ENCODE measurements at places on chromosomes 1 and 21.

DNA sequence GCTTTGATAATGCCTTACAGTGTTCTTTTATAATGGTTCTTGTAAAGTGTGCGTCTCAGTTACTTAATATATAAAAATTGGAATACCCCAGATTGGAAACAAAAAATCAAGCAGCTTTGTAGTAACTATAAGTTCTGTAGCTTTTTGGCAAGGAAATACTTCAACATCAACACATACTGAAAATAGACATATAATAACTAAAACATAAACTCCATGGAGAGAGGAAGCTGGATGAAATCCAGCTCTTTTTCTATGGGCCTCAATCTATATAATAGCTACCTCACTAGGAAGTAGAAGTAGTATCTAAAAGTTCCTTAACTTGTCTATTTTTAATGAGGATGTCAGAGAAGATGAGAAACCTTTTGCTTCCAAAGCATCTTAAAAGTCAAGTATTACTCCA, 313.3 kb upstream of the NFIA start:
- no peaks in the 10 kb centered on the region for H3K4me1 ChIP-seq
- H3K27ac ChIP-seq = no peak overlapping the region
- no peaks in the 10 kb centered on the region for H3K36me3 ChIP-seq
- H3K27me3 ChIP-seq = no peaks in the 10 kb centered on the region

- no peak for DNase-seq
- no peak overlapping the region for H3K4me3 ChIP-seq
- peaks cover 7% of the 10 kb centered on the region for H3K4me1 ChIP-seq
- H3K36me3 ChIP-seq = no peaks in the 10 kb centered on the region
- no peaks in the 10 kb centered on the region for H3K27me3 ChIP-seq
Observed at GRCh38 chr1:44713321-44713781, 17.6 kb downstream of the RNU5D-1 start.

- no peaks in the 10 kb centered on the region for H3K36me3 ChIP-seq
- H3K27ac ChIP-seq = no peak overlapping the region
- no peaks in the 10 kb centered on the region for H3K27me3 ChIP-seq
- H3K4me3 ChIP-seq = no peak overlapping the region
Observed at GRCh38 chr1:157431751-157432150, 120.6 kb downstream of the FCRL5 start.

GRCh38 chr1:196466166-196466565, 142.1 kb downstream of the KCNT2 start:
- no peaks in the 10 kb centered on the region for H3K4me1 ChIP-seq
- no peak for DNase-seq
- H3K27ac ChIP-seq = no peak overlapping the region
- H3K4me3 ChIP-seq = no peak overlapping the region
- H3K36me3 ChIP-seq = no peaks in the 10 kb centered on the region

GRCh38 chr1:206100226-206100815, 16.9 kb downstream of the AVPR1B start:
- no peaks in the 10 kb centered on the region for H3K36me3 ChIP-seq
- no peaks in the 10 kb centered on the region for H3K27me3 ChIP-seq
- H3K4me1 ChIP-seq = no peaks in the 10 kb centered on the region
- no peak overlapping the region for H3K27ac ChIP-seq
- no peak for DNase-seq
- no peak overlapping the region for H3K4me3 ChIP-seq

DNA sequence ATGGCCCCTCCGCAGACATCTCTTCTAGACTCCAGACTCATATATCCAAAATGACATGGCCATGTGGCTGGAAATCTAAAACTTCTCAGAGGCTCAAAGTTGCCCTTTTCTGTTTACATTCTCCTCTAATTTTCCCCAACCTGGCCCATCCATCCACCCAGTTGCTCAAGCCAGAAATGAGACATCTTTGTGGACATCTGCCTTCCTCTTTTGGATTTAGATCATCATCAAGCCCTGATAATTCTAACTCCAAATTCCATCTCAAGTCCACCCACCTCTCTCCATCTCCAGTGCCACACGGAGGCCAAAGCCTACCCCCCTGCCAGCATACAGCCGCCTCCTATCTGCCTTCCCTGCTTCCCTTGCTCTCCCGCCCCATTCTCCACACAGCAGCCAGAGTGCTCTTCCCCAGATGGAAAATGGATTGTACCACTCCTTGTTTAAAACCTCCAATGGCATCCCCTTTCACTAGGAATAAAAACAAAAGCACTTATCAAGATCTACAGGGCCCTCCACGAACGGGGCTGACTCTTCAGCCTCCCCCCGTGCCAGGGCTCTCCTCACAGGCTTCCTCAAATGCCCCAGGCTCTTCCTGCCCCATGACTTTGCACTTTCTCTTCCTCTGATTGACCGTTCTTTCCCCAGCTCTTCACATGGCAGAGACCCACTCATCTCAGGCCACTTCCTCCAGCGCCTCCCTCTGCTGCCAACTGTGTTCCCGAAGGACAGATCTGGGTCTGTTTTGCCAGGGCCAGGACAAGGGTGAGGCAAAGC, 40.1 kb downstream of the SYT6 start:
- H3K36me3 ChIP-seq = peaks cover 8% of the 10 kb centered on the region
- H3K27me3 ChIP-seq = no peaks in the 10 kb centered on the region
- DNase-seq = no peak
- H3K4me1 ChIP-seq = peaks cover 35% of the 10 kb centered on the region

DNA sequence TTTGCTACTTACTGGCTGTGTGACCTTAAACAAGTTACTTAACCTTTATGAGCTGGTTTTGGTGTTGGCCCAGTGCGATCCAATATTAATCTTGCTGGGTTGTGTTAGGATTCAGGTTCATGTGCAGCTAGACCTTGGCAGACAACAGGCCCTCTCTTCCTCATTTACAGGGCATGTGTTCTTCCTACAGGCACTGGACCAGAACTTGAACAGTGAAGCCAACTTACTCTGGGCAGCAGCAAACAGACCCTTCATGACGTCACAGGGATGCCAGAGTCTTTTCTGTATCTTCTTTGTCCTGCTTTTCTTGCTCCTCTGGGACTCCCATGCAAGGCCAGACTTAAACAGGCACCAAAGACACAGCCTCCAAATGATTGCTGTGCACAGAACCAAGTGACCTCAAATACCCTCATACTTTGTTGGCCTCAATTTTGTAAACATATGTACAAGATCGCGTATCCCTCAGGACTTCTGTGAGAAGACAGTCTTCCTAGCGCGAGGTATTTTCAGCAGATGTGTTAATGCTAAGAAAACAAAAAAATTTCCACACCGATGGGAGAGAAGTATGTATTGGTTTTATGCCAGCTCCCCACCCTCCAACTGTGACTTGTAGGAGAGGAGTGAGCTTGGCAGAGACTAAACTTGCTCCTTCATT, 73.7 kb downstream of the URB2 start:
- peaks cover 2% of the 10 kb centered on the region for H3K4me1 ChIP-seq

GRCh38 chr1:19083081-19083480, 126.6 kb upstream of the IFFO2 start:
- no peak overlapping the region for H3K27ac ChIP-seq
- H3K4me1 ChIP-seq = peaks cover 10% of the 10 kb centered on the region
- H3K36me3 ChIP-seq = peaks cover 87% of the 10 kb centered on the region
- H3K27me3 ChIP-seq = no peaks in the 10 kb centered on the region

- no peak for DNase-seq
- H3K4me3 ChIP-seq = no peak overlapping the region
- H3K4me1 ChIP-seq = peaks cover 54% of the 10 kb centered on the region
- H3K27me3 ChIP-seq = no peaks in the 10 kb centered on the region
Observed at GRCh38 chr21:42536601-42537000, 22.9 kb downstream of the SLC37A1 start.

GRCh38 chr1:109904105-109904817, 6.4 kb upstream of the CSF1 start:
- no peaks in the 10 kb centered on the region for H3K36me3 ChIP-seq
- H3K4me1 ChIP-seq = no peaks in the 10 kb centered on the region
- peaks cover 2% of the 10 kb centered on the region for H3K27me3 ChIP-seq
- no peak overlapping the region for H3K27ac ChIP-seq
- no peak overlapping the region for H3K4me3 ChIP-seq

DNA sequence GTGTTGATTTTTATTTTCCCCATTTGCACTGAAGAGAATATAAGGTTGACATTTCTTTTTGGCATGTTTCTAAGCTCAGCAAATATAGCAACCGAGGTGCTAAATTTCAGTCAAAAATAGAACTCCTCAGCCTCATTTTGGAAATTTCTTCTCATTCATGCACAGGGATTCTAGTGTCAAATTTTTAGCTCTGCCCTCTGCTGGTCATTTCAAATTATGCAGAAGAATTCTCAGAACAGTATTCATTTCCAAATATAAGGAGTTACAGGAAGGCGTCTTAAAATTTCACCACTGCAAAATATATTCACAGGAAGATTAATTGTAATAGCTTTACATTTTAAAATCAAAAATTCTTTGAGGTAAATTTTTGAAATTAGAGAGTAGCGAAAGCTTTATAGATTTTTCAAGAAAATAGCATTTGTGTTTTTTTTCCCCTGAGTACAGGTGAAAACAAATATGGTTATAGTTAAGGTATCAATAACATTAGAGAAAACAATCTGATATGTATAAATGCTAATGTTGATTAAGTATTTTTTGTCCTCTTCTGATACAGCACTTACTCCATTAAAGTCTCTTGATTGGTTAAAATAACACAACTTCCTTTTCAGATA, 57.9 kb downstream of the FMN2 start:
- no peak overlapping the region for H3K27ac ChIP-seq
- H3K4me3 ChIP-seq = no peak overlapping the region
- DNase-seq = peak; percentile 46
- H3K36me3 ChIP-seq = peaks cover 7% of the 10 kb centered on the region

DNA sequence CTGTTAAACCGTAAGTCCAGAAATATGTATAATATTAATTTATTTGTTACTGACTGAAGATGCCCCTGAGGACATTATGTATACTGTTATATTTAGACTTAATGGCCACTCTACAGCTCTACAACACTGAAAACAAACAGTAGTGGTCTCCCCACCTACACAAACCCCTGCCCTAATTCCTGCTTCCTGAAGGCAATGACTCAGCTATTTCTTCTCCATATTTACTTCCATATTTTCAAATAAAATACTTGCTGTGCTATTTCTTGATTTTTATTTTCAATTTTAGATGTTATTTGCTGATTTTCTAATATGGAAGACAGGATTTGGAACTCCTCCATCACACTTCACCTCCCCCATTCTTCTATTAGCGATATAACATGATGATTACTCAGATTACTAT, 97.6 kb downstream of the PCNX2 start:
- H3K27me3 ChIP-seq = no peaks in the 10 kb centered on the region
- H3K4me3 ChIP-seq = no peak overlapping the region
- no peaks in the 10 kb centered on the region for H3K4me1 ChIP-seq
- H3K27ac ChIP-seq = no peak overlapping the region

GRCh38 chr1:3907031-3907534, 7.0 kb upstream of the C1orf174 start:
- peaks cover 8% of the 10 kb centered on the region for H3K27me3 ChIP-seq
- no peak overlapping the region for H3K27ac ChIP-seq
- no peaks in the 10 kb centered on the region for H3K36me3 ChIP-seq
- H3K4me3 ChIP-seq = no peak overlapping the region
- no peak for DNase-seq

- H3K27ac ChIP-seq = no peak overlapping the region
- H3K36me3 ChIP-seq = peaks cover 68% of the 10 kb centered on the region
- H3K27me3 ChIP-seq = no peaks in the 10 kb centered on the region
- no peak overlapping the region for H3K4me3 ChIP-seq
- H3K4me1 ChIP-seq = no peaks in the 10 kb centered on the region
- DNase-seq = peak; percentile 72
Observed at GRCh38 chr1:158089925-158090637, 90.6 kb upstream of the CD1D start.

All from spinal cord (tissue), 10 donors.